ENCODE measurements at places on chromosomes 6 and 20.

- no peak for DNase-seq
These were observed 4.8 kb upstream of the SMIM28 start for GRCh38 chr6:138372711-138373463.

GRCh38 chr6:24064832-24065231, 61.2 kb upstream of the NRSN1 start:
- no peak for DNase-seq

DNA sequence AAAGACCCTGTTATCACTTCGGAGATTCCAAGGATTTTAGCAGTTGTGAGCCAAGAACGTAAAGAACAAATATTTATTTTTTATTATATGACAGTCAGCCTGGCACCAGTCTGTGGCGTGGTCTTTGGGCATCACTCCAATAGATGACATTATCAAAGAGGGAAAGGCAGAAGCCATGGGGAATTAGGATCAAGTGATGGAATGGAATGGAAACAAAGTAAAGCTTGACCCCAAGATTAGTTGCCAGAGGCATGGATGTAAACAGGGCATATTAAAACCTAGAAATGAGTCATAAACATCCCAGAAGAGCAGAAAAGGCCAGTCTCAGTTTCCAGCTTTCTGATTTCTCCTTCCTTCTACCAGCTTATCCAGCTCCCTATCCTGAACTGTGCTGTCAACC, 11.5 kb downstream of the EIF2S2 start:
- DNase-seq: no peak

GRCh38 chr6:66361886-66362285, 654.9 kb upstream of the EYS start:
- DNase-seq: no peak

GRCh38 chr6:88683734-88684133, 279.7 kb downstream of the RNGTT start:
- no peak for DNase-seq

GRCh38 chr20:2403291-2404052, 22.8 kb downstream of the TGM6 start:
- no peak for DNase-seq

DNA sequence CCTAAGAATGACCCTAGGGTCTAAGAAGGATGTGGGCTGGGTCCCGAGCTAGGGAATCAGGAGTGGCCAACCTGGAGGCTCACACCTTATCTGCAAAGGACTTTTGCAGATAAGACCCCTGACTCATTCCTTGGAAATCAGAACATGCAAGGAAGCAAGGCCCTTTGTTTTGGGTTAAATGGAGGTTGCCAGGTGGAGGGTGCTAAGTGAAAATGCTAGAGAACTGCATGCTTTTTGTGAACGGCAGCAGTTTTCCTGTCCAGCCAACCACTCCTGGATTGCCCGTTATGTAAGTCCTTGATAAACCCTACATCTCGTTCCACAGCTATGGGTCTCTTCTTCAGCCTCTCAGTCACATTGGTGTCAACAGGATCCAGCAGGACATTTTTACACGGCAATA, 52.1 kb upstream of the CST7 start:
- no peak for DNase-seq

DNA sequence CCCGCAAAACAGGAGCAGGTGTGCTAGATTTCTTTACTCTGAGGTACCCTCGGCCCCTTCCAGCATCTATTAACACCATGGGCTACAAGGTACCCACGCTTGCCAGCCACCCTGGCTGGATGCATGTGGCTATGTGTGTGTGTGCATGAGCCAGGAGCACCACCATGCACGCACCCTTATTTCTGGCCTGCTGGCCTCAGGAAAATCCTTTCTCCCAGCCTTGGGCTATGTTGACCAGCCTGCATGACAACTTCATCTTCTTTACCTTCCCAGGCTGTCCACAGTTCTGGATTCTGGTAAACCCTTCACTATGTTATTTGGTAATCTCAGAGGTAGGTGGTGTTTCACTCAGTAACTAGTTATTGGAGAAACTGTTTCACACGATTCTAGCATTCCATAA, 40.4 kb downstream of the GPR6 start:
- DNase-seq: no peak

GRCh38 chr20:6058684-6059295, 4.9 kb upstream of the LRRN4 start:
- DNase-seq: no peak

DNA sequence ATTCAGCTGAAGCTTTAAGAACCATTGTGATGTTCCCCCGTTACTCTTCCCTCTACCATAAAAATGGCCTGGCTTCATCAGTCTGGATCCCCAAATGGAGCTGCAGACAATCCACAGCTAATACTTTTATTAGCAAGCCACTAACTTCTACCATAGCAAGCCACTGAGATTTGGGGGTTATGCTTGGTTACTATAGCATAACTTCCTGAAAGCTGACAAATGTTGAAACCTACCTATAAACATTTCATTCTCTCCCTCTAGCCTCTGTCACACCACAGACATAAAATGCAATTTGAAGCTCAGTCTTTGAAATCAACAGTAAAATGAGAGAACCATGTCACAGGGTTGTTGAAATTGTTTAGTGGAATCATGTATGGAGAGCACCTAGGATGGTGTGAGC, 3.0 kb upstream of the HTR1E start:
- no peak for DNase-seq

DNA sequence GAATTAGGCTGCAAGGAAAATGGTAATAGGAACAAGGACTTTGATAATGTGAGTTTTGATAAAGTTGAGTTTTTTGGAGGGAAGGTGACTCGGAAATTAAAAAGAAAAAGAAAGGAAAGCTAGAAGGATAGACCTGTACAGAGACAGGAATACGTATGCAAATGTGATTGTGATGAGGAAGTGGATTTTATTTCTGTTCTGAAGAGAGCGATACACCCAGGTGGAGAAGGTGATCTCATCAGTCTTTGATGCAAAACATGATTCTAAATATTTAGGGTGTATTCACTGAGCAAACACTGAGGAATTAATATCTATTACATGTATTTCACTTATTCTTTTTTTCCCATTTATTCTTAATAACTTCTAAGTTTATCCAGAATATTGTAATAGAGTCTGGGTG, 9.2 kb upstream of the PLEKHG1 start:
- no peak for DNase-seq

DNA sequence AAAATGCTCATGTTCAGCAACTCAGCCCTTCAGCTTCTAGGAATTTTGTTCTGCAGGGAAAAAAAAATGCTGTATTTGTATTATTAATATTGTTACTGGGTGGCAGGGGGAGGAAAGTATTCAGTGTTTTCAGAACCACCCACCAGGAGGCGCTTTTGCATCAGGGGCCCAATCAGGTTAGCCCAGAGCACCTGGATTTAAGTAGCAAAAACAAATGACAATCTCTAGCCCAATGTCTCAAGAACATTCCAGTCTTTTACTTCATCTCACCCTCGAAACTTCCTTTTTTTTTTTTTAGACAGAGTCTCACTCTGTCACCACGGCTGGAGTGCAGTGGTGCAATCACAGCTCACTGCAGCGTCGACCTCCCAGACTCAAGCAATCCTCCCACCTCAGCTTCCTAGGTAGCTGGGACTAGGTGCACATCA, 635 bp upstream of the C20orf203 start:
- peak; percentile 3 for DNase-seq

DNA sequence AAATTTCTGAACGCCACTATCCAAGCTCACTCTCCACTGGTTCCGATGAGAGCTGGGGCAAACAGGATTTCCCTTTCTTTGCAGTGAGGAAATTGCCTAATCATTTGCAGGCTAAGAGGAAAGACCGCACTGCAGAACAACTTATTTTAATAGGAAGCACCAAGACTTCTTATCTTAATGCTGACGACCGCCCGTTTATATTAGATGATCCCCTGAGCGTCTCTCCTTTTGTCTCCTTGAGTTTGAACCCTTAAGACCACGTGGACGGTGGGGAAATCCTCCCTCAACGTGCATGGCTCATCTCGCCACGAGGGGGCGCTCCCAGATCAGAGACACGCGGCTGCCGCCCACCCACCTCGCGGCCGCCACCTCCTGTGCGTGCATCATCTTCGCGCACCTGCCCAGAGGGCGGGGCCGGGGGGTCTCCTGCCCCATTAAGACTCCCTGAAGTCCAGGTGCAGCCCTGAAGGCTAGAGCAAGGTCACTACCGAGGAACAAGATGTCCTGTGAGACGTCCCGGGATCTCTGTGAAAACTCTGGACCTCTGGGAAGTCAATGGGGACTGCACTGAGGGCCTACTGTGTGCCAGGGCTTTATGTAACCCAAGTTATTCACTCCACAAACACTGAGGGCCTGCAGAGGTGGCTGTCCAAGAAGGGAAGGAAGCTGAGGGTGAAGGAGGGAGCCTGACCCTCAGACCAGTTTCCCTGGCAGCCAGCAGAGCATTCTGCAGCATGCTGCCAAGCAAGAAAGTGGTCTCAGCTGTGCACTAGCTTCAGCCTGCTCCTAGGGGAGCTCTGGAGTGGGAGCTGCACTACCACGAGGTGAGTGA, 28.1 kb downstream of the PDYN start:
- DNase-seq: peak; percentile 34

Measured in DMS 273 treated with DMSO at 0.1 percent for 48 hours (cell line).